Mesendoderm (in vitro differentiated cells): ENCODE measurements at places on chromosomes 3 and 15.

DNA sequence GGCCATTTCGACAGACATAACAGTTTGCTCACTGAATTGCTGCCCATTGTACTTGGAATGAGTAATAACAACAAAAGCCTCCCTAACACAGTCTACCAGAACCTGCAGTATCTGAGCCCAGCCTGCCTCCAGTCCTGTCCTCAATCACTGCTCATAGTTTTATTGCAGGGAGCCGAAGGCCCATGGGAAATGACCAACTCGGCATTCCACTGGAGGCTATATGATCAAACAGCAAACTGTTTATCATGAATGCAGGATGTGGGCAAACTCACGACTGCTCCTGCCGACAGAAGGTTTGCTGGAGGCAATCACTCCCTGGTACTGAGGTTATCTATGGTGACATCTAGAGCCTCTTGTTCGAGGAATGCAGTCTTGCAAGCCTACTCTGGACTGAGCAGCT, 46.3 kb downstream of the LSM3 start:
- DNase-seq = peak; percentile 59

DNA sequence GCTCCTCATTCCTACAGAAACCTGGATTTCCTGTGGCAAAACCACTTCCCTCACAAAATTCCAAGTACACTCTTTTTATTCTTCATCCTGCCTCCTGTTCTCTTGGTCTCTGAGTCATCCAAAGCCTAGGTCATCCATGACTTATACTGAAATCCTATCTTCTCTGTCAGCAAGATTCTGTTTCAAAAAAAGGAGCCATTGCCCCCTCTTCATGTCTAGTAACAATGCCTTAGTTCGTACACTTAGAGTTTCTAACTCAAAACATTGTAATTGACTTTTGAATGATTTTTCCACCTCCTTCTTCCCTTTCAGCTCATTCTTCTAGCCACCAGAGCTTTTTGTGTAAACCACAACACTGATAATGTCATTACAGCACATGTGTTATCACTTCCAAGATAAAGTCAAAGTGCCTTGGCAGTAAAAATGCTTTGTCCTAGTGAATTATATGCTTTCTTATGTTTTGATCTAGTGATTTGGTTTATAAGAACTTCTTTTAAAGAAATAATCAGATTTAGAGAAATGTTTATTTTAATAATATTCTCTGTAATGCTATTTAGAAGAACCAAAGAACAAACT, 256.5 kb upstream of the NECTIN3 start:
- peak; percentile 40 for DNase-seq

DNA sequence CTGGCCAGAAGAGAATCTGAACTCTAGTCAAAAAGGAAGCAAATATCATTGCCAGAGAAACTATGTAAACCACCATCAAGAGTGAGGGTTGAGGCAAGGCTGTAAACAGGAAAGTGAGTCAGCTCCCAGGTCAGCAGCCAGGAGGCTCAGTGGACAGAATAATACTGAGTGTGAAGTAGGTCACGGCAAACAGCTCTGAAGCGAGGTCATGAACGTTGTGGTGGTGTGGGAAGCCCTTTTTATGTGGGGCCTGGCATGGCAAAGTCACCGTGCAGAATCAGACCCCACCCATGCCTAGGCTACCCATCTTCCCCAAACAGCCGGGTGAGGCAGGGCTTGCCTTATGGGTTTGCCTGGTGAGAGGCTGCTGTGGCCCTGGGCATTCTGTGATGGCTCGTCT, 43.9 kb downstream of the THBS1 start:
- DNase-seq = no peak

- DNase-seq = no peak
Observed at GRCh38 chr3:102174832-102175374, 259.9 kb upstream of the ZPLD1 start.

GRCh38 chr3:124817079-124817478, 70.1 kb downstream of the ITGB5 start:
- no peak for DNase-seq

- DNase-seq = no peak
Observed at GRCh38 chr3:8979262-8979661, 16.0 kb upstream of the RAD18 start.

GRCh38 chr3:142817356-142817755, 71.5 kb downstream of the PCOLCE2 start:
- DNase-seq = no peak

DNA sequence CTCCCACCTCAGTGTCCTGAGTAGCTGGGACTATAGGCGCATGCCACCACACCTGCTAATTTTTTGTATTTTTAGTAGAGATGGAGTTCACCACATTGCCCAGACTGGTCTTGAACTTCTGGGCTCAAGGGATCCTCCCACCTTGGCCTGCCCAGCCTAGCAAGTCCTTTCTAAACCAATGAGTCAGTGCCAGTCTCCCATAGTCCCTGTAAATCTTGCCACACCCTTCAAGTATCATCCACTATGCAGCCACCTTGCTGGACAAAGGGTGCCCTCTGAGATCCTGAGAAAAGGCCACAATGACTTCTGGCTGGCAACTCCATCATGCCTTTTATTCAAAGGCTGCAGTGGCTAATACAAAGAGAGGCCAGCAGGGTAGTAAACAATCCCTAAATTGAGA, 184.0 kb downstream of the ABHD5 start:
- no peak for DNase-seq

GRCh38 chr15:73540161-73540560, 93.0 kb downstream of the NPTN start:
- DNase-seq = no peak

GRCh38 chr15:59124261-59124660, 19.3 kb downstream of the CCNB2 start:
- DNase-seq = no peak

DNA sequence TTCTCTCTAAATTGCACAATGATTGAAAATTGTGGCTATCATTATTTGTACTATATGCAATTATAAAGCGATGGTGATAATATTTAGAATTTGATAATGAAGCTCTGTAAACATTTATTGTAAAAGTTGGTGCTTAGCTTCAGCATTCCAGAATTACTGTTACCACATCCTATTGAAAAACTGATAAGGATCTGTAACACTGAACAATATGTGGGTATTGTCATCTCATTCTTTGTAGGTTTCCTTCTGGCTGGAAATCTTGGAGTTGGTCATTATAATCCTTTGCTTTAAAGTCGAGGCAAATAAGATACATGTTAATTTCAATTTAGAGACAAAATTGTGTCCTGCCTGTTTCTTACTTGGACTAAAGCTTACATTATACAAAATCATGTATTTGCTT, 323.4 kb upstream of the GOLIM4 start:
- DNase-seq = no peak

- DNase-seq = no peak
Observed at GRCh38 chr15:68345481-68345880, 67.9 kb downstream of the FEM1B start.

GRCh38 chr15:90099072-90099867, 3.0 kb downstream of the IDH2 start:
- DNase-seq = no peak

DNA sequence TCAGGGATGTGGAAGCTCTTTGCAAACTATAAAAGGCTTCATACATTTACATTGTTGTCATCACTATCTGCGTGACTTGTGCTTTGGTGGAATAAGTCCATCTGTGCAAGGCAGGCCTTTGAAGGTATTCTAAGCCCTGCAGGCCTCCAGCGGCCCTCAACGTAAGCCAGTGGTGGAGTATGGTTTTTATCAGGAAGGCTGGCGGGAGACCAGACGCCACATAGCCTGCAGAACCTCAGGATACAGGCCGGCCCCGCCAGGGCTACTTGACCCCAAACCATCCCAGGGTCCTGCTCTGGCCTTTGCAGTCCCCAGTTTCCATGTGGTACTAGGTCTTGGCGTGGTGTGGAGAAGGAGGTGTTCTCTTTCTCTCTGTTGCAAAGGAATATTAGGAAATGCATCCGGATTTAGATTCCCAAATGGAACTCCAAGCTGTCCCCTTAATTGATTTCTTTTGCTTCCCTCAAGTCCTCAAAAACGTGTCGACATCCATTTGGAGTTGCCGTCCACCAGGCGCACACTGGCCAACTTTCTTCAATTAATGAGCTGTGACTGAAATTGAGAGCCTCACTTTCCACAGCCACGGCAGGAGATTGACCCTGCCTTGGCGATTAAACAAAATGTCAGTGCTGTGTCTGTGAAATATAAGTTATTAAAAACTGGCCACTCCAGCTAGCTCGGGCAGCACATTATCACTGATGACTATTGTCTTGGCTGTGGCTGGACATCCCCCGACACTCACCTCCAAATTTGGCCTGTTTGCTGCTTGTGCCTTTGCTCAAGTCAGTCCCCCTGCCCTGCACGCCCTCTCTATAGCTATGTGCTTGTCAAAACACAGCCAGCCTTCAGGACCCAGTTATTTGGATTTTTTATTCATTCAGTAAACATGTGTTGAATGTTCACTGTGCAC, 239.8 kb upstream of the TLE3 start:
- DNase-seq = no peak

DNA sequence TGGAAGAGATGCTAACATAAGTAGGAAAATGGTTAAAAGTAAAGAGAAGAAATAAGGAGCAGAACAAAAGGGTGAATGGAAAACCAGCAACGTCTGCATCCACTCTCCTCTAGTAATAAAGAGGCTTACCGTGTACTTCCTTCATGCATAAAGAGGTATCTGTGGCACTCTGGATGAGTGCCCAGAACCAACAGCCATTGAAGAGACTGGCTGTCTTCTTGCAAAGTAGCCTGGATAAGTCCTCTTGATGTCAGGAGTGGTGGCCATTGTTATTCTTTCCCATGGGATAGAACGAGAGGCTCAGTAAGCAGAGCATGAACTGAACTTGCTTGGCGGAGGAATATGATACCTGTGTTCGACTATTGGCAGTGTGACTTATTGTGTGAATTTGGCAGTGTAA, 186.2 kb upstream of the RASGRP1 start:
- DNase-seq = no peak

GRCh38 chr3:73786321-73786807, 161.6 kb upstream of the PDZRN3 start:
- DNase-seq = no peak
